ENCODE measurements at places on chromosomes 5 and 9. TPM values are rescaled to one million over a fixed set of nuclear protein-coding genes. Genes with fewer than 3 reads are reported as not detected.

DNA sequence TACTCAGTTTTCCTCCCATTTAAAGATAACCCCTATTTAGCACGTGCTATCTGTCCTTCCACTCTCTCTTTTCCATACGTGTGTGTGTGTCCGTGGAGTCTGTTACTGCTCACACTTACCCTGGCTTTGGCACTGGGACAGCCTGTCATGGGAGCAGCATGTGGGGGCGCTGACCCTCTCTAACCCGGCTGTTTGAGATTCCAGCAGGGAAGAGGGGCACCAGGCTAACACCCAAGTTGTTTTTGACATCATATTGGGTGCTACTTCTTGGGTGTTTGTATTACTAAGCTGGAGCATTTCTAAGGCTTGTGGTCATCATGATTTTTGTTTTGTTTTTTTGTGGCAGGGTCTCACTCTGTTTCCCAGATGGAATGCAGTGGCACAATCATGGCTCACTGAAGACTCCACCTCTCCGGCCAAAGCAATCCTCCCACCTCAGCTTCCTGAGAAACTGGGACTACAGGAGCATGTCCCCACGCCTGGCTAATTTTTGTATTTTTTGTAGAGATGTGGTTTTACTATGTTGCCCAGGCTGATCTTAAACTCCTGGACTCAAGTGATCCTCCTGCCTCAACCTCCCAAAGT lies 56.9 kb upstream of the SIMC1 start:
- no peak for DNase-seq

DNA sequence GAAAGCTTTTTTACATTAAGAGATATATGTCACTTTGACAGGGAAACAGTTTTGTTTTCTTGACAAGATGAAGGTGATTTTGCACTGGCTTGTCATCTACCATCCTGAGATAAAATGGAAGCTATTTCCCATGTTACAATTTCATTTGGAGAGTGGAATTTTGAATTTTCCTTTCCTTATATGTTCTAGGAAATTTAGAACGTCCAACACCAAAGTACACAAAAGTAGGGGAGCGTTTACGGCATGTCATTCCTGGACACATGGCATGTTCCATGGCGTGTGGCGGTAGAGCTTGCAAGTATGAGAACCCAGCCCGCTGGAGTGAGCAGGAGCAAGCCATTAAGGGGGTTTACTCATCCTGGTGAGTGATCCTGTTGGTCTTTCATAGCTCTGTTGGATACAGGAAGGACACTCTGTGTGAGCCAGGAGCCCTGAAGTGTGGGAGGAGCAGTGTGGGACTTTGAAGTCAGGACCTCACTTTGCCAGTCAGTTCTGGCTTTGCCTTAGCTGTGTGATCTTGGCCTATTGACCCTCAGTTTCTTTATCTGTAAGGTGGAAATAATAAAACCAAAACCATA lies 887 bp downstream of the PTPDC1 start:
- DNase-seq = no peak

DNA sequence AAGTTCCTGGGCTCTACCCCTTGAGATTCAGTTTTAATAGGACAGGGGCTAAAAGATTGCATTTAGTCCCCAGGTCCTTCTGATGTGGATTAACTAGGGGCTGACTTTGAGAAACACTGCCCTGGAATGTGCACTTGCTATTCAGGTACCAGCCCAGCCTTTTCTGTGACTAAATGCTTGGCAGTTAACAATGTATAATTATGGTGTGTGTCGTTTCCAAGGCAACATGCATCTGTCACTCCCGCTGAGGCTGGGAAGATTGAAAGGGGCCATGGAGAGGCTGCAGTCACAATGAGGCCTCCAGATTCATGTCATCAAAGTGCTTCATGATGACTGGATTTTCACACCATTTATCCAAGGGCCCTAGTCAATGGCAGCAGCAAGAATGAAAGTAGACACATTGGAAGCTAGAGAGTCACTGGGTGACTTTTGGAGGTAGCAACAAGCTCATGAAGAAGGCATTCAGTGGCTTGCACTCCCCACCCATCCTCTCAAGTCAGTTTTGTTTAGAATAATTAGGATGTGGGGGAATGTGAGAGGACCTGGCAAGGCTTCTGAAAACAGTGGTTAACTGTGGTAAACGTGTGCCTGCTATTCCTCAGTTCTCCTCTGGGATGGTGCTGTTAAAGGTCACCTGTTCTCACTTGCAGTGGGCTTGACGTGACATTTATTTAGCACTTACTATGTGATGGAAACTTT lies 28.3 kb downstream of the RAI14 start:
- DNase-seq = no peak

DNA sequence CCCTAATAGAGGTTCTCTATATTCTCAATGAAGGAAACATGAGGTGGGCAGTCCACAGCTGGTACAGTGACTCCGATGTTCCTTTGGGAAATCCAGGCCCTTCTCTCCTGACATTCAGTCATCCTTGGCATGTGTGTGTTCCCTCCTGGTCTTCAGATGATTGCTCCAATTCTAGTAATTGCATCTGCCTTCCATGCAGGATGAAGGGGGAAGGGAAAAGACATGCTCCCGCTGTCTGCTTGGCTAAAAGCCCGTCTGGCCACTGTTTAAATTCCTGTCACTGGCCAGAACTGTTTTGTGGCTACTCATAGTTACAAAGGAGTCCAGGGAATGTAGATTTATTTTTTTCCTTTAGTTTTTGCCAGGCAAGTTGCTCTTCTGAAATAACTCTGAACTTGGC lies 65.0 kb downstream of the MAST4 start:
- no peak for DNase-seq

DNA sequence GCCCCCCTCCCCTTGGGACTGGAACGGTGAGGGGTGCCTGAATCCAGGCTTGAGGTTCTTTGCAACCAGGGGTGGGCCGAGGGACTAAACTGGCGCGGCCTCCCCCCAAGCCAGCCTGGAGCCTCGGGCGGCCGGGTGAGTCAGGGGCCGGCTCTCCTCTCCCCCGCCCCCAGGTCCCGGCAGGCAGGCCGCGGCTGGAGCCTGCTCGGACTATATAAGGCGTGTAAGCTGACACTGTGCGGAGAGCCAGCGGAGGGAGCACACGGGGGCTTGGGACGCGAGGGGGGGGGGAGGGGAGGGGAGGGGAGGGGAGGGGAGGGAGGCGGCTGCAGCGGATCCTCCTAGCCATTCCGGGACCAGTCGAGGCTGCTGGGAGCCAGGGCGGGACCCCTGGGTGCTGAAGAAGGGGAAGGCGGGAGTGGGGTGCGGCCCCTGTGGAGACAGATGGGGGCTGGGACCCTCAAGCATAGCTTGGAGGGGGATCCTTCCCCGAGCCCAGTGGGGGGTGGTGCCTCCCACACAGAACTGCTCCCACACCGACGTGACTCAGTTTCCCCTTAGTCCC lies 595 bp downstream of the PDLIM7 start:
- DNase-seq = no peak

DNA sequence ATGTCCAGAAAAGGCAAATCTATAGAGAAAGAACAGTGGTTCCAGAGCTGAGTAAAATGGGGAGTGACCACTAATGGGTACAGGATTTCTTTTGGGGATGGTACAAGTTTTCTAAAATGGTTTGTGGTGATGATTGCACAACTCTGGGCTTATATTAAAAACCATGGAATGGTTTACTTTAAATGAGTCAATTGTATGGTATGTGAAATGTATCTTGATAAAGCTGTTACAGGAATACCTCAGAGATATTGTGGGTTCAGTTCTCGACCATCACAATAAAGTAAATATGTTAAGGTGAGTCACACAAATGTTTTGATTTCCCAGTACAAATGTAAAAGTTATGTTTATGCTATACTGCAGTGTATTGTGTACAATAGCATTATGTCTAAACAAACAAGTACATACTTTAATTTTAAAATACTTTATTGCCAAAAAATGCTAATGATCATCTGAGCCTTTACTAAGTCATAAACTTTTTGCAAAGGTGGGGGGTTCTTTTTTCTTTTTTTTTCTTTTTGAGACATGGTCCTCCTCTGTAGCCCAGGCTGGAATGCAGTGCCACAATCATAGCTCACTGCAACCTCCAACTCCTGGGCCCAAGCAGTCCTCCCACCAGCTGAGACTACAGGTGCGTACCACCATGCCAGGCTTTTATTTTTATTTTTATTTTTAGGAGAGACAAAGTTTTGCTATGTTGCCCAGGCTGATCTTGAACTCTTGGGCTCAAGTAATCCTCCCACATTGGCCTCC lies 65.9 kb downstream of the SHOC1 start:
- DNase-seq = no peak

- DNase-seq = no peak
Measured at GRCh38 chr5:21594566-21594965, 1258.6 kb downstream of the CDH12 start.

GRCh38 chr5:57406641-57407040 lies 76.0 kb downstream of the ACTBL2 start:
- no peak for DNase-seq

SVEP1 gene
- 0.10 TPM for total RNA-seq

Measured in T-cell (primary cell).